Ureter (tissue), 1 donor: ENCODE measurements at places on chromosomes 7 and 10.

DNA sequence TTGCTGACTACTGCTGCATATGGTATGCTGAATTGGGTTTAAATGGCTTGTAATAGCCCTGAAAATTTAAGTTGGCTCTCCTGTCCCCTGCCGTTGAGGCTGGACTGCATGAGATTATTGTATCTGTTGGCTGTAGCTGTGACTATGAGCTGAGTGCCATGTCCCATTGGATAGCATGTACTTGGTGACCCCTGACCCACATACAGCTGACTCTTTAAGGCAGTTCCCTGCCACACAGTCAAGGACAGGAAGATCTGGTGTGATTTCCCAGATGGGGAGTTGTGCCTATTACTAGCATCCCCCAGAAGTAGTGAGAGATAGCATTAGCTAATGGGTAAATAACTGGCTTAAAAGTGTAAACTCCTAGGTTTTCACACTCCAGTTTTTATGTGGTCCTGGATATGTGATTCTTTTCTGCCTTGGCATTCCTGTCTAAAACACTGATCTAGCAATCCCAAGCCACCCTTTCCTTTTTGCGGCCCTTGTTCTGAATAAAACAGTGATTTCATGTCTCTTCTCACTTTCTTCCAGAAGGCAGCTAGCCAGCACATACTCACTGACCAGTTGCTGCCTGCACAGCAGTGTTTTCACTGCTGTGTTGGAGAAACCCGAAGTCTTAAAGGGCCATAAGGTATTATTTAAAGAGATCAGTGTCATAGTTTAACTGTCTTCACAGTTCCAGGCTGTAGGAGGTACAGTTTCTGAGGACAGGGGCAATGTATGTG is 35.9 kb downstream of the LRRC4 start:
- no peak for DNase-seq

GRCh38 chr10:21138769-21139340 is 241.7 kb upstream of the NEBL start:
- DNase-seq: no peak

- no peak for DNase-seq
Observed at GRCh38 chr7:123791001-123791400, 42.2 kb upstream of the WASL start.

DNA sequence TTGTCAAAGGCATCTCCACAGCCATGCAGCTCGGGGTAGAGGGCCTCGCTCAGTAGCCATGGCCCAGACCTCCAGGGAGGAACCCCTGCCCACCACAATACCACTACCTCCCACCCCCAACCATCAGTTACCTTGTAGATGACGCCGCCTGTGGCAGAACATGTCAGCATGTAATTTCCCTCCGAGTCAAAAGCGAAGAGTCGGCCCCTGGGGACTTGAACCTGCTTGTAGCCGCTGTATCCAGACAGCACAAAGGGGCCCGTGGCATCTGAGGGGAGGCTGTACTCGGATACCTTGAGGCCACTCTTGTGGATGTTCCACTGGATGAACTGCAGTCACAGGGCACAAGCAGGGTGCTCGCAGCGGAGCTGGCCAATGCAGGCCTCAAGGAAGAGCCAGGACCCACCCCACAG is 16.3 kb upstream of the CYREN start:
- no peak for DNase-seq

- DNase-seq: no peak
Observed at GRCh38 chr10:68052463-68052862, 22.6 kb downstream of the HERC4 start.

- no peak for DNase-seq
Observed at GRCh38 chr7:29207162-29207801, 12.7 kb downstream of the CHN2 start.

GRCh38 chr7:140418653-140419052 is 14.8 kb downstream of the RAB19 start:
- DNase-seq: no peak

DNA sequence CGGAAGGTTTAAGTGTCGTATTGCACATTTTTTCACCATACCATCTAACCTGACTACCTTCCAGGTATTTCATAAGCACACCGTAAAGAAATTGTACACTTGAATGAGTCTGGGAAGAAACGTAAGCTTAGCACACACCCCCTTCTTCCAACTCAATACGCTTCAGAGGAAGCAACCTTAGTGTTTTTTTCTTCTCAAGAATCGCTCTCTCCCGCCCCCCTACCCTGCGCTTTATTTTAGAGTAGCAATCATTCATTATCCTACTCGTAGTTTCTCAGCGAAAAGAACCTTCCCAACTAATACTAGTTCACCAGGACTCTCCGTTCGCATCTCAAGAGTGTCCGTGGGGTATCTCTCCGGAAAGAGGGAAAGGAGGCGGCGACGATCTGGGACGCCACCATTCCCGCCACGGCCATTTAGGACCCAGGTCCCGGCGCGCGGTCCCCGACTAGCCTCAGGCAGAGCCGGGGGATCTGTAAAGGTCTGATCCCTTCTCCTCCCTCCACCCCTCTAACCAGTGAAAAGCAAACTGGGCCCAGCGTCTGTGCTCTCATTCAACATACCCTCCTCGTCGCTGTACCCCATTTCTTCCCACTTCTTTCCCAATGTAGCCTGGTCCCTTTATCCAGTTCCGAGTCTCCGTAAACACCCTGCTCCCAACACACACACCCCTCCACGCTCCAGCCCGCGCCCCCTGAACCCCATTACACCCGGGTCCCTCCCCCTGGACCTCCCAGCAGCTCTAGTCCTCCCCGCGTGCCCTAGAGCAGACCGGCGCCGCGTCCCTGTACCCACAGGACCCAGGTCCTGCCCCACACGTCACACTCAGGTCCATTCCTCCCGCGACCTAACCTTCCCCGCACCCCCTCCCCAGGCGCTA is 16.0 kb downstream of the MYOZ1 start:
- no peak for DNase-seq

- peak; percentile 55 for DNase-seq
Observed at GRCh38 chr10:112361951-112362751, 11.8 kb upstream of the ACSL5 start.

GRCh38 chr7:151249034-151249731 is 689 bp upstream of the SMARCD3 start:
- DNase-seq: peak; percentile 73

DNA sequence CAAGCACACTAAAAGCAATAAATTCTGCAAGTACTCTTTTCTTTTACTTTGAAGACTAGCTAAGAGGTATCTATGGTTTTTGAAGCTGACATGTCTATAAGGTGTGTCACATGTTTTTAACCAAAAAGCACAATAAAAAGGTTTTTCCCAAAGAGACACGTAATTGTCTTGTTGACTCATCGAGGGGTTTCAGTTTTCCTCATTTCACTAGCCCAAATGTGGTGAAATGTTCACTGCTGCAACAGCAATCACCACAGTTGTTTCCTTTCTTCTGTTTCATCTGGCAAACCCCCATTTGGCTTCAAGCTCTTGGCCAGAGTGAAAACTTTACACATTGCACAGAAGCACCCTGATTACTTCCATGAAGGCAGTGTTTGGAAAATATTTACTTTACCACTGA is 3.8 kb upstream of the HOXA4 start:
- no peak for DNase-seq

- DNase-seq: no peak
Observed at GRCh38 chr7:66152371-66153191, 37.9 kb downstream of the CRCP start.

DNA sequence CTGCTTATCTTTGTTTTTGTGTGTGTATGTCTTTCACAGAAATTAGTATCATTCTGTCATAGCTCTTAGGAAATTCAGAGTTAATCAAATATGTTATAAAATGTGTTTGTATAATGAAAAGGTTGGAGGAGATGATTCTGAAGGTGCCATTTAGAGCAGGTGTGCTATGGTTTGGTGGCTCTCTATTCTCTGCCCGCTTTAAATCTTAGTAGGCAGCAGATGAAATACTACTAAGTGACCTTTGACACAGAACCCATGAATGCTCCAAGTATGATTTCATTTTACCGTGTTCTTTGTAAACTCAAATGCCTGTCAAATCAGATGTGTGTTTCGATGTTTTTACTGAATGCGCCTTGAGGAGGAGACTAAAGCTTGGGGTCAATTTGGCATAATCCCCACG is 24.5 kb downstream of the ZEB1 start:
- DNase-seq: no peak

- DNase-seq: no peak
Observed at GRCh38 chr7:118657391-118658005, 433.0 kb downstream of the ANKRD7 start.

GRCh38 chr10:78953113-78953798 is 115.5 kb upstream of the ZMIZ1 start:
- no peak for DNase-seq

GRCh38 chr7:69880840-69881239 is 282.6 kb downstream of the AUTS2 start:
- DNase-seq: no peak

DNA sequence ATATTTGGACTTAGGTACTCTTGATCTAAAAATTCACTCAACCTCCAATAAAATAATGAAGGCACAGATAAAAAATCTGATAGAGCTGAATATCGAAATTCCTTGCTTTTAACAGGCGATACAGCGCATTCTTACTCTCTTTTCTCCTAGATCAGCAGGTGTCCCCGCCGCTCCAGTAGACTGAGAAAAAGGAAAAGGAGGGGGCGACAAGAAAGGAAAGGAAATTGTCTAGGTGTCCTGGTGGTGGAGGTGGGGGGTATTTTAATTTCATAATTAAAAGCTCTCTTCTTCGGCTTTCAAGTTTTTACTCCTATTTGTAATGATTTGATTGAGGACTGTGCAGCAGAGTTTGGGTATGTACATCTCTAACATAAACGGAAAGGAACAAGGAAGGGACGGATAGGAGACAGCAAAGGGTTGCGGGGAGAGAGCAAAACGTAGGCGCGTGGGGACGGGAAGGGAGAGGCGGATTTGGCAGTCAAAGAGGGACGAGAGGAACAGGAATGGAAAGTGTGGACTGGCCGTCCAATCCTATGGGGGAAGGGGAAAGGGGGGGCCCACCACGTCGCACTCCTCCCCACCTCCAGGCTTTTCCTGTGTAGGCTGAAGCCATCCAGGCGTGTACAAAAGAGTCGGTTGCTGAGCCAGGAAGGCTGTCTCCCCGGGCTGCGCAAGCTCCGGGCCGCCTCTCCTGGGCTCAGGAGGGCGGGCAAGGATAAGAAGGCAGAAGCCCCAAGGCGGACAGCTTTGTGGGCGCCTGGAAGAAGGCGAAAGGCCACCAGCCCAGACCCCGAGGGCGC is 875 bp upstream of the HECTD2 start:
- DNase-seq: peak; percentile 90

GRCh38 chr10:29470355-29470705 is 164.4 kb downstream of the SVIL start:
- DNase-seq: no peak

- no peak for DNase-seq
Observed at GRCh38 chr10:103680869-103681236, 174.5 kb downstream of the SH3PXD2A start.

GRCh38 chr7:151251689-151252560 is 3.4 kb upstream of the SMARCD3 start:
- DNase-seq: no peak

DNA sequence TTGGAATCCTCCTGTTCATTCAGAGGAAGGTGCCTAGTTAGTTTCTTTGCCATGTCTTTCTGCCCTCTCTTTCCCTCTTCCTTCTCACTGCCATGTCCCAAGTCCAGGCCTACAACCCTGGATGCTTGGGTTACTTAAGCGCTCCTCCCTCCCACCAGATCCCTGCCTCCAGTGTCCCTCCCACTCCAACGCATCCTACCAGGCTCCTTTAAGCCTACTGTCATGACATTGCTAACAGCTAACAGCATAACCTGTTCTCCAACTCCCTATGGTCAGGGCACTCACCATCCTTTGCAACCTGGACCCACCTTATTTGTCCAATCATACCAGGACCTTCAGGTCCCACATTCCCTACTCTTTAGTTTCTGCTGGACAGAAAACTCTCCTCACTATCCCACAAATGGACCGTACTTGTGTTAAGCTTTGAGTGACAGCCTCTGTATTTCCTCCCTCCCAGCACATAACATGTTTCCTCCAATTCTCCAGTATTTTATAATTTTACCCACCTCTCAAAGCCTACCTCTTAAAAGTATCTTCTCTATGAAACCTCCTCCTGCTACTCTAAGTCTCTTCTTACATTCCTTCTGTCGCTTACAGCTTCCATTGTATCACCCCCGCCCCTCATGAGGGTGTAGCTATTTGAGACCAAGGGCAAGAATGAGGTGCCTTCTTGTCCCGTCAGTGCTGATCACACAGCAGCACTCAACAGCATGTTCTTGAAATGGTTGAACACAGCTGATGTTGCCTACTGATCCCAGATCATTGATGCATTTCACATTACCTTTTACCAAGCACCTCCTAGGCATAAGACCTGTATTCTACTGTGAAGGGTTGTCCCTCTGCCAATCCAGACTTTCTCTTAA is 1.7 kb downstream of the BLNK start:
- DNase-seq: no peak

- no peak for DNase-seq
Observed at GRCh38 chr7:80057488-80057887, 77.1 kb upstream of the GNAI1 start.

GRCh38 chr7:44152971-44153947 is 12.1 kb upstream of the MYL7 start:
- no peak for DNase-seq

- DNase-seq: no peak
Observed at GRCh38 chr10:88728107-88728763, 22.2 kb downstream of the LIPK start.

- DNase-seq: no peak
Observed at GRCh38 chr10:3595736-3596135, 189.3 kb downstream of the KLF6 start.

DNA sequence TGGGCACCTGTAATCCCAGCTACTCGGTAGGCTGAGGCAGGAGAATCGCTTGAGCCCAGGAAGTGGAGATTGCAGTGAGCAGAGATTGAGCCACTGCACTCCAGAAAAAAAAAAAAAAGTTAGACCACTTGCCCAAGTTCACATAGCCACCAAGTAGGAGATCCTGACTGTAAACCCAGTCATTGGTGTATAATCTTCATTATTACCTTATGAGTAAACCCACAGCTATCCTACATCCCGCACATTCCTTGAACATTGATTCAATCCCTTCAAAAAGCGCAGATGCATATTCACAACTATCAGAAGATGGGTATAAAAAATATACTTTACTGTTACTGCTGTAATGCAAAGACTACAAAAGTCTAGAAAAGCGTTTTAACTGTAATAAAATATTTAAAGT is 512.9 kb downstream of the SUGCT start:
- no peak for DNase-seq

- DNase-seq: no peak
Observed at GRCh38 chr7:148398844-148399365, 191.7 kb upstream of the C7orf33 start.

- no peak for DNase-seq
Observed at GRCh38 chr7:93150200-93150835, 2.1 kb upstream of the SAMD9L start.

- DNase-seq: no peak
Observed at GRCh38 chr10:126924180-126924914, 19.1 kb downstream of the DOCK1 start.

DNA sequence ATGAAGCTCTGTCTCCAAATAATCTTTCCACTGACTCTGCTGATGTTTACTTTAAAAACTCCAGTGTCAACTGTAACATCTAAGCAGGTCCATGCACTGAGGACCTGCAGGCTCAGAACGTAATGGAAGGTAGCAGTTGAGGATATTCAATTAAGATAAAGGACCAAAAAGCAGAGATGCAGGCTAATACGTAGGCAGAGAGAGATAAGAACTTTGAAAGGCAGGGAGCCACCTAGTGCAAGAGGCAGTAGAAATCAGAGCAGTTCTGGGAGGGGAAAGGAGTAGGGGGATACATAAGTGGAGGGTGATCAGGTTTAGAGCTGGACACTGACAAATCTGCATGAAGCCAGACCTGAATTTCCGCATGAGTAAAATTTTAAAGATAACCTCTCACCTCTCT is 114.5 kb upstream of the POM121L12 start:
- DNase-seq: no peak

- no peak for DNase-seq
Observed at GRCh38 chr10:35752469-35753461, 110.7 kb upstream of the FZD8 start.
